ENCODE measurements at places on chromosomes 7 and 10.
A peak's percentile ranks its signal among the peaks of the same experiment; 100 is the strongest.

DNA sequence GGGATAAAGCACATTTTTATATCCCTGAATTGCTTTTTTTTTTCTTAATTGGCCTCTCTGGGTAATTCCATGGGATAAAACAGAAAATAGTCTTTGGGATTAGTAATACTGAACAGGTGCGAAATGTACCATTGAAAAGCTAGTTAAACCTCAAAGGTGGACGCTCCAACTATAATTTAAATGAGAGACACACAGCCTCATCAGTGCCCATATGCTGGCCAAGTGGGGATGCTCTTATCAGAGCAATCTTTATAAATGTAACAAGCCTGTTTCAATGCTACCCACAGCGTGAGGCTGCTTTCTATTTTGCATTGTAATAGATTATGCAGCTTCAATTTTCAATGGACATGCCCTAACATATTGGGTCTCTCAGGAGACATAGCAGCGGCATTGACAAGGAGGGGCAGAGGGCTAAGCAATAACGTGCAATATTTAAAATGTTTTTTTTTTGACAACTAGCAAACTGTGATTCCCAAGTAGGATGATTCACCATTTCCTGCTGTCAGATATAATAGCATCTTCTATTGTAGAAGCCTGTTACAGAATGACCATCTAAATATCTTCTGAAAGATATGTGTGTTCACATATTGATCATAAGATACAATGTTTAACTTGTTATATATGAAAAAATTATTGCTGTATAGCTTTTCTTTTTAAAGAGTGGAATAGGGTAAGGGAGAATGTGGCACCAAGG lies 91.3 kb upstream of the BET1 start:
- DNase-seq = peak; percentile 38

DNA sequence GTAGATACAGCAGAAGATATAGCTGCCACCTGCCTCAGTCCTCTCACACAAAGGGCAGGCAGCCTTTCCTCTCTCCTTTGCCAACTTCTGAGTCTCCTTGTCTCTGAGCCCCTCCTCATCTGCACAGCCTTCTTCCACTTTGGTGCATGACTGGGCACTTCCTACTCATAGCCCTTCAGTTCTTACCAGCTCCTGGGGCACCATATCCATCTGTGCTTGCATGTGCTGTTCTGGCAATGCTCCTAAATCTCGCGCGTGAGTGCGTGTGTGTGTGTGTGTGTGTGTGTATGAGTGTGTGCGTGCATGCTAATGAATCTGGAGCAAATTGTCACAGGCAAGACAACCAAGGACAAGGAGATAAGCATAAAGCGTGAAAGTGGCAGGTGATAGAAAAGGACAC lies 1271.6 kb upstream of the SORCS1 start:
- DNase-seq = no peak

- no peak for DNase-seq
These were observed 42.2 kb upstream of the NEUROD6 start for GRCh38 chr7:31382722-31383121.

- no peak for DNase-seq
These were observed 159.5 kb upstream of the RHEB start for GRCh38 chr7:151679071-151679708.

Data from A673 (cell line).